ENCODE measurements at places on chromosomes 1 and 21.

GRCh38 chr1:29786195-29786594 lies 549.9 kb downstream of the PTPRU start:
- no peak for DNase-seq

- peak; percentile 11 for DNase-seq
These were observed 461.7 kb downstream of the PTPRU start for GRCh38 chr1:29698033-29698432.

- no peak for DNase-seq
These were observed 161.4 kb downstream of the DAB1 start for GRCh38 chr1:57262472-57262871.

- DNase-seq: no peak
These were observed 20.7 kb downstream of the HMGCS2 start for GRCh38 chr1:119748040-119748439.

DNA sequence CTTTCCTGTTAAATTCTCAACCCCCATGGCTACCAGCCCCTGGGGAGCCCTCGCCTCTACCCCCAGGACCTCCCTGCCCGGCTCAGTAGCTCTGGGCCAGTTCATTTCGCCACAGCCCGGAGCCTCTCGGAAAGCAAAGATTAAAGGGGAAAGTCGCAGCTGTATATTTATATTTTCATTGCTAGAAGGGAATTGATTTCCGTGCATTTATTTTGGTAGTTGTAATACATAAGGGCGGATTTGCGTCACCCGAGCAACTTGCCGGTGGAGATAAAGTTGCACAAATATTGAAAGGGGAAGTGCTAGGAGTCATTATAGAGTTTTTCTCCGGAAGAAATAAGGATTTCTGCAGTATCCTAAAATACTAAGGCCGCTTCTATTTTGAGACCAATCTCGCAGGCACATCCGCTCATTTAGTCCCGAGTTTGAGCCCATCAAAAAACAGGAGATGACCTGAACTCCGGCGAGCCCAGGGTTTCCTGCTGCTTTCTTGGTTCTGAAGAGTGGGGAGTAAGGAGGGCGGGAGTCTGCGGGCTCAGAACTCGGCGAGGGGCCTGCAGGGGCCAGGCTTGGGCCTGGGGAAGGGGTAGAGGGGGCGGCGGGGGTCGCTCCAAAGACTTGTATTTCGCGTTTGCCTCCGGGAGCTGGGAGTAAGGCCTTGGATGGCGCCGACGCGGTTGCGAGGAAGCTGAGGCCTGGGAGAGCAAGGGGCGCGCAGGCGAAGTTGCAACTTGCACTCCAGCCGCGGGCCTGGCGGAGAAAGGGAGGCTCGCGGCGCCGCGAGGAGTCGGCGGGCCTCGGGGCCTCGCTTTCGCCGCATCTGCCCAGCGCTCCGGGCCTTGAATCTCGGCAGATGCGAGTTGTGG lies 2.5 kb upstream of the HLX start:
- DNase-seq: no peak

- DNase-seq: no peak
These were observed 278.4 kb upstream of the SNX7 start for GRCh38 chr1:98382986-98383740.

DNA sequence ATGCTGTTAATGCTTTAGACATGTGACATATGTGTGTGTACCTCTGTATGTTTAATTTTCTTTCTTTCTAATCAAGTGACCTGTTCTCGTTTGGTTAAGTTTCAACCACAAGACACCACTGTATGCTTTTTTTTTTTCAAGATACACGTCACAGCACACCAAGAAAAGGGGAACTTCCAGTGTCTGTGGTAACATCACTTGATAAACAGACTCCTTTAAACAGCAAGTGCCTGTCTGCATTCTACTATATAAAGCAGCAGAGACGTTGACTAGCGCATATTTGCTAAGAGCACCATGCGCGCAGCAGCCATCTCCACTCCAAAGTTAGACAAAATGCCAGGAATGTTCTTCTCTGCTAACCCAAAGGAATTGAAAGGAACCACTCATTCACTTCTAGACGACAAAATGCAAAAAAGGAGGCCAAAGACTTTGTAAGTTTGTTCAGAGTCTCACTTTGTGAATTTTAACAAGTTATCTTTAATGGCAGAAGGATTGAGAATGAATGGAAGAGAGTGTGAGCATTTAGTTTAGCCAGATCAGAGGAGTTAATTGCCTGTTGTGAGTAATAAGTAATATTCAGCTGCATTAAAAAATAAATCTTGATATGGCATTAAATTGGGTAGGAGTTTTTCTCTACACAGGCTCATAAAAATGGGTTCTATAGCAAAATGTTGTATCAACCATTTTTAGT lies at the start of gene RGS1:
RGS1 (plus strand) TSS at position 275 of the 691 bp plus-strand sequence; CDS start at position 295, 20 bp downstream.
- DNase-seq: no peak

GRCh38 chr1:182147136-182147820 lies 85.8 kb upstream of the ZNF648 start:
- DNase-seq: no peak

Measured in T1000 (cell line).